Left cardiac atrium (tissue), 4 donors: ENCODE measurements at places on chromosomes 5 and 9. TPM values are rescaled to one million over a fixed set of nuclear protein-coding genes. Genes with fewer than 3 reads are reported as not detected.
A peak's percentile ranks its signal among the peaks of the same experiment; 100 is the strongest.

GRCh38 chr9:135281151-135281550 lies 193.7 kb downstream of the OLFM1 start:
- no peak for DNase-seq

Gene FAM78A
- total RNA-seq: 60.5 TPM

GRCh38 chr9:15867988-15868387 lies 315.1 kb downstream of the CCDC171 start:
- DNase-seq: no peak

Gene ZFP2
- total RNA-seq: 1.2 TPM

Gene F2RL2
- 0.09 TPM for total RNA-seq

- DNase-seq: no peak
Observed at GRCh38 chr5:60223342-60223741, 329.8 kb upstream of the PDE4D start.

Gene GZMA
- total RNA-seq: 3.1 TPM

DNA sequence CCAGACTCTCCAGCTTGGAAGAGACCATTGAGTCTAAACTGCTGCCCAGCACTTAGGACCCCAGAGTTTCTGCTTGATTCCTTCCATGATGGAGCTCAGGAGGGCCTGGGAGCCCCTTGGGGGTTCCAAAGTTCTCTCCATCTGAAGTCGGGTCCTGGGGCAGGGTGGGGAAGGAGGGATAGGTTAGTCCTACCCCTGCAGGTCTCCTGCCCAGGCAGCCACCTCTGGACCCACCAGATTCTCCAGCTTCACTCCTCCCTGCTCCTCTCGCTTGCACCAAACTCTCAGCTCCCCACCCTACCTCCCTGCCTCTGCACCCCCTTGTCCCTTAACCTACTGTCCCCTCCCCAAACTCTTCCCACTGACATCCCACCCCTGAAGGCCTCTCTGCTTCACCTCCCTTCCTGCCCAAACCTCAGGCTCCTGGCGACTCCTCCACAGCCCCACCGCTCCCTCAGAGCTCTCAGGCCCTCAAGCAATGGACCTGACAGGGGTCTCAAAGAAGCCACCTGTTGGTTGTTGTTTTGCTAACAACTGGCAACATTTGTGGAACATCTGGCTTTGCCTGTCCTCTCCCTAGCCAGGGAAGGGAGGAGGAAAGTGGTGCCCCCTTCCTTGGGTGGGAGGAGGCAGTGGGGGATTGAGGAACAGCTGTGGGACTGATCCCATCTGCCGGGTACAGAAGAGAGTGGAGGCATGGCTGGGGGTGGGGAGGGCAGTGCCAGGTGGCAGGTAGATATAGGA lies 137.5 kb downstream of the RGS3 start:
- DNase-seq: no peak

- DNase-seq: no peak
Observed at GRCh38 chr5:26763215-26763614, 275.2 kb downstream of the CDH9 start.

DNA sequence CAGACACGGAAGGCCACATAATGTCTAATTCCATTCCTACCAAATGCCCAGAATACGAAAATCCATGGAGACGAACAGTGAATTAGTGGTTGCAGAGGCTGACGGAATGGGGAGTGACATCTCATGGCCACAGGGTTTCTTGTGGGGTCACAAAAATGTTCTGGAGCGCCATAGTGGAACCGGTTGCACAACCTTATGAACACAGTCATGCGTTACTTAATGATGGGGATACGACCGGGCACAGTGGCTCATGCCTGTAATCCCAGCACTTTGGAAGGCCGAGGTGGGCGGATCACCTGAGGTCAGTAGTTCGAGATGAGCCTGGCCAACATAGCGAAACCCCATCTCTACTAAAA lies 26.0 kb upstream of the TTLL11 start:
- no peak for DNase-seq

DNA sequence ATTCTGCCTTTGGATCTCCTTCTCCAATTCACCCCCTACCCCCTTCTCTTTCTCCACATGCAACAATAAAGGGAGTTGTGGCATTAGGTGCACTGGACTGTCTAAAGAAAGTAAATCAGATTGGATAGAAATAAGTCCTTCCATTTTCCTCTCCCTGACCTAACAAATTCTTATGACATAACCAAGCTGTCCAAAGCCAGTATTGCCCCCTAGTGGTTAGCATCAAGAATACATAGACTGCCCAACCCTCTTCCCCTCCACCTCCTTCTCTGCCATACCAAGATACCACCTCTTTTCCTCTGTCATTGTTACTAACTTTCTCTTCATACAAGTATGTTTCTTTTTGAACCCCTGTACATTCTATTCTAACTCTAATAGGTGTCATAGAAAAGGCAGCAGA lies 45.7 kb downstream of the PPARGC1B start:
- DNase-seq: no peak

- no peak for DNase-seq
Observed at GRCh38 chr5:158390577-158390976, 531.6 kb upstream of the CLINT1 start.

Gene IFNA2
- not detected for total RNA-seq

Gene TOR2A
- total RNA-seq: 5.1 TPM

DNA sequence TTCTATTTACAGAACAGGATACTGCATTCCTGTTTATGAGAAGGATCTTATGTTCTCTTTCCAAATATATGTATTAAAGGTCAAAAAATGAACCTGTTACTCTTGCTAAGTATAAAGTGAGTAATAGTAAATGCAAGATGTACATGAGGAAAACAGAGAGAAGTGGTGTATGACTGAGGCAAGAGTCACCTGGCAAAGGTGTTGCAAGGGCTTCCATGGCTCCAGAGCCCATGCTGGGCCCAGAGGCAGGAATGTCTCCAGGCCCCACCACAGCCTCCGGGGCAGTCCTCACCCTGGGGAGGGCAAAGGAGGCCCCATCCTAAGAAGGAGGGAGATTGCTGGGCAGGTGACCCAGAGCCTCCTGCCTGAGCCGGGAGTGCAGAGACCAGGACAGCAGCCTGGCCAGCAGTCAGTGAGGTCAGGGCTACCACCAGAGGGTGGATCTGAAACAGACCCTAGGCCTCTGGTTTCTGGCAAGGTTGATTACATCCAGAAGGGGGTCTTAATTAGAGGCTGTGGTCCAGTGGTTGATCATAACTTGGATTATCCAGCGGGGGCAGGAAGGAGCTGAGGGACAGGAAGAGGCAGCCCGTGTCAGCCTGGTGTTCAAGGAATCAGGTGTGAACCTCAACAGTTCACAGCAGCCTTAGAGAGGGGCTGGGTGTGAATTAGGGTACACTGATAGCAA lies 57.3 kb upstream of the CPLX2 start:
- DNase-seq: no peak

DNA sequence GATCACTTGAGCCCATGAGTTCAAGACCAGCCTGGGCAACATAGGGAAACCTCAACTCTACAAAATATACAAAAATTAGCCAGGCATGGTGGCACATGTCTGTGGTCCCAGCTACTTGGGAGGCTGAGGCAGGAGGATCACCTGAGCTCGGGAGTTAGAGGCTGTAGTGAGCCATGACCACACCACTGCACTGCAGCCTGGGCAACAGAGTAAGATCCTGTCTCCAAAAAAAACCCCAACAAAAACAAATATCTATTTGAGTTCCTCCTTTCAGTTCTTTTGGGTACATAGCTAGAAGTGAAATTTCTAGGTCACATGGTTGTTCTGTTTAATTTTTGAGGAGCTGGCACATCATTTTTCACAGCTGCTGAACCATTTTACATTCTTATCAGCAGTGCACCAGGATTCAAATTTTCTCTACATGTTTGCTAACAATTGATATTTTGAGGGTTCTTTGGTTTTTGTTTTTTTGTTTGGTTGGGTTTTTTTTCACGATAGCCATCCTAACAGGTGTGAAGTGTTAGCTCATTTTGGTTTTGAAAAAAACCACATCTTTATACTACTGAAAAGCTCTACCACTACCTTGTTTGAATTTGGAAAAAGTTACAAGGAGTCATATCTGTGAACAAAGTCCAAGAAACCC lies 176.9 kb upstream of the SLC12A2 start:
- no peak for DNase-seq

- DNase-seq: no peak
Observed at GRCh38 chr9:121721770-121722169, 70.3 kb downstream of the DAB2IP start.

DNA sequence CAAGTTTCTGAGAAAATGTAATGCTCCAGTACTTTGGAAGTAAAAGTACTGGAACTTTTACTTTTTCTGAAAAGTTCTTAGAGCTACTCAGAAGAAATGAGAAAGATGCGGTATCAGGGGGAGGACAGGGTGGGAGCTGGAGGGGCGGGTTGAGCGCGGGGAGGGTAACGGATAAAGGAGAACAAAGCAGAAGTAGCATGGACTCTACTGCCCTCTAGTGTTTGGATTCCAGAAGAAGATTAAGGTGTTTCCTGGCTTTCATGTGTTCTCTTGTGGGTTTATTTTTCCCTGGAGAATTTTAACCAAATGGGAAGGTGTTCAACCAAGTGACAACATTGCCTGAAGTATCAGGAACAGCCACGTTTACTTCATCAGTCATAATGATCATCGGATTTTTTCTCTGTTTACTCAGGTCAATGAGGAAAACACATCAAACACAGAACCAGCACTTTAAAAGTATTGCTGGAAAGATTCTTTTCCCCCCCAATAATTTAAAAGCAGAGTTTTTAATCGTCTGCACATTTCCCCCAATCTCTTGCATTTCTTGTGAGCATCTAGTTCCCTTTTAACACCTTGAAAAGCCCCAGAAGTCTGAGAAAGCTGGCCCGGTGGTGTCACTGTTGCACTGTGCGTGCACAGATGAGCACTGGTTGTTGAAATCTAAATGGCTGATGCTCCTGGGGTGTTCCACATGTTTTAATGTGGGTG lies 190.6 kb downstream of the MPDZ start:
- DNase-seq: peak; percentile 20

DNA sequence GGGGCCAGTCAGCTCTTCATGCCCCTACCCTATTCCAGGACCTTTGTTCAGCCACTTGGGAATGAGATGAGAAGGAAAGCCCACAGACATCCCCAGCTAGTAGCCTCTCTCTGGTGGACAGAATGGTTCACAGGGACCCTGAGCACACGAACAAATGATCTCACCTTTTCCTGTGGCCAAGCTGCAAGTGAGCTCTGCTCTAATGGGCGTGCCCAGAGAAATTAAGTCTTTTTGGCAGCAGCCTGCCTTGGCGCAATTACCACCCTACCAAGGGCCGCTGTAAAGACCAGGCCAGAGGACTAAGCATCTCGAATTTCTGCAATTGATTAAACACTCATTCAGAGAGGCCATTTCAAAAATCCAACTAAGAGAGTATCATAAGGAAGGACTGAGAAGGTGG lies 56.0 kb downstream of the WHRN start:
- DNase-seq: no peak

- no peak for DNase-seq
Observed at GRCh38 chr9:79774356-79774755, 202.6 kb downstream of the TLE4 start.

Gene FOXD4L6
- total RNA-seq: 0.15 TPM

DNA sequence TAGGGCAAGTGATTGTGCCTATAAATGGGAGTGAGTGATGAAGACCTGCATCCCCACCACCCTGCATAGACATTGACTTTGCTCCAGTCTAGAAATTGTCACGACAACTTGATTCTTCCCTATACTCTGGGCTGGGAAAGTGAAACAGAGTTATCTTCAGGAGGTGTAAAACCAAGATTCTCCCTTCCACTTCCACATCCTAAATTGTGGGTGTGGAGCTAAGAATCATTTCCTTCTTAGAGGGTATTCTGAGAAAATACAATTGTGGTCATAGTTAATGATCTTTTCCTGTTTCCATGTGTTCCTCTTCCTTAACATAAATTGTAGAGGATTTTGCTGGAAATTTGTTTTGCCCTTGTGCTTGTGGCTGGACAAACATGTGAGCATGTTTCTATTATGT lies 96.8 kb upstream of the PJA2 start:
- DNase-seq: no peak

- DNase-seq: no peak
Observed at GRCh38 chr5:169592937-169593650, 9.5 kb downstream of the SPDL1 start.
